LoVo (cell line): ENCODE measurements at places on chromosomes 7 and 10.

DNA sequence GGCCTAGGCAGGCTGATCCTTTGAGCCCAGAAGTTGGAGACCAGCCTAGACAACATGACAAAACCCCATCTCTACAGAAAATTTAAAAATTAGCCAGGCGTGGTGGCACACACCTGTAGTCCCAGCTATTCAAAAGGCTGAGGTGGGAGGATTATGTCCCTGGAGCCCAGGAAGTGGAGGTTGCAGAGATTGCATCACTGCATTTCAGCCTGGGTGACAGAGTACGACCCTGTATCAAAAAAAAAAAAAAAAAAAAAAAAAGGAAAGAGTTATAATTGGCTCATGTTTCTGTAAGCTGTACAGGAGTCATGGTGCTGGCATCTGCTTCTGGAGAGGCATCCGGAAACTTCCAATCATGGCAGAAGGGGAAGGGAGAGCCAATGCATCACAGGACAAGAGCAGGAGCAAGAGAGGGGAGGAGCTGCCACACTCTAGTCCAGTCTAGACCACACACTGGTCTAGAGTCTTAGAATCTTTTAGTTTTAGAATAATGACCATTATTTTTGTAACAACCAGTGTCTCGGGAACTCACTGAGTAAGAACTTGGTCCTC lies 16.8 kb downstream of the DOCK1 start:
- DNase-seq = no peak

- no peak for DNase-seq
Measured at GRCh38 chr7:23242321-23242720, 4.3 kb upstream of the GPNMB start.

DNA sequence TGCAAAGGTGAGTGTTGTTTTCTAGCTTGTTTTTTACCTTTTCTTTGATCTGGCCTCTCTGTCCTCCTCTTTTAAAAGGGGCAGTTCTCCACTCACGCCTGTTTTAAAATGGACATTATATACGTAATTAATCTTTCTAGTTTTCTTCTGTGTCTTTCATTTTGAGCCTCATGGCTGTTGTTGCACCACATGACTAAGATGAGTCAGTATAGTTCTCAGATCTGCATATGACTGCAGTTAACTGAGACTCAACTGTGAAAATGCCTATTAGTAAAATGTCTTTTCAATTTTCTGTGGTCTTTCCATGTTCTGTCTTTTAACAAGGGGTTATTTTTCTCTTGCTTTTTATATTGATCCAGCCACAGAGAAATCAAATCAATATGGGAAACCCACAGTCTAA lies 296.1 kb downstream of the CDK14 start:
- DNase-seq = no peak

DNA sequence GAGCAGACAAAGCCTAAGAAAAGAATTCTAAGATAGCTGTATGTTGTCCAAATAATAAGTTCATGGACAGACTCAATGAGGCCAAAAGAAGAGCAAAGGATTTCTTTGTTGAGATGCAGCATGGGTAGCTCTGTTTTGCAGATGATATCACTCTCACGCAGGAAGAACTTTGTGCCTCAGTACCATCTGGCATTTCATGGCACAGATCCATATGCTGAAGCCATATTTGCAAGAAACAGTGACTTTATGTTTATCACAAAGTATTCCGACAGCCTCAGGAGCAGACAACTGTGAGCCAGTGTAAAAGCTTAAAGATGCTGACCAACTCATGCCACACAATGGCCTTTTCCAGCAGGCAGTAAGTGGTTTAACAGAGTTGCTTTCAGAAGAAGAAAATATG lies 45.5 kb upstream of the RNF148 start:
- no peak for DNase-seq

- DNase-seq = no peak
Measured at GRCh38 chr10:12949248-12949647, 52.3 kb downstream of the CCDC3 start.

DNA sequence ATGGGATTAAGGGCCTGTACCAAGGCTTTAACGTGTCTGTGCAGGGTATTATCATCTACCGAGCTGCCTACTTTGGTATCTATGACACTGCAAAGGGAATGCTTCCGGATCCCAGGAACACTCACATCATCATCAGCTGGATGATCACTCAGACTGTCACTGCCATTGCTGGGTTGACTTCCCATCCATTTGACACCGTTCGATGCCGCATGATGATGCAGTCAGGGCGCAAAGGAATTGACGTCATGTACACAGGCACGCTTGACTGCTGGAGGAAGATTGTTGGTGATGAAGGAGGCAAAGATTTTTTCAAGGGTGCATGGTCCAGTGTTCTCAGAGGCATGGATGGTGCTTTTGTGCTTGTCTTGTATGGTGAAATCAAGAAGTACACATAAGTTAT lies 18.2 kb downstream of the LSM5 start:
- no peak for DNase-seq

GRCh38 chr10:71878327-71879034 lies 27.4 kb upstream of the PSAP start:
- no peak for DNase-seq

- DNase-seq = no peak
Measured at GRCh38 chr10:132324186-132324585, 7.8 kb upstream of the LRRC27 start.

- no peak for DNase-seq
Measured at GRCh38 chr7:24936121-24936824, 43.7 kb downstream of the OSBPL3 start.

- DNase-seq = no peak
Measured at GRCh38 chr10:128095027-128095752, 31.0 kb downstream of the MKI67 start.

GRCh38 chr10:71388171-71388570 lies 8.5 kb upstream of the CDH23 start:
- no peak for DNase-seq

DNA sequence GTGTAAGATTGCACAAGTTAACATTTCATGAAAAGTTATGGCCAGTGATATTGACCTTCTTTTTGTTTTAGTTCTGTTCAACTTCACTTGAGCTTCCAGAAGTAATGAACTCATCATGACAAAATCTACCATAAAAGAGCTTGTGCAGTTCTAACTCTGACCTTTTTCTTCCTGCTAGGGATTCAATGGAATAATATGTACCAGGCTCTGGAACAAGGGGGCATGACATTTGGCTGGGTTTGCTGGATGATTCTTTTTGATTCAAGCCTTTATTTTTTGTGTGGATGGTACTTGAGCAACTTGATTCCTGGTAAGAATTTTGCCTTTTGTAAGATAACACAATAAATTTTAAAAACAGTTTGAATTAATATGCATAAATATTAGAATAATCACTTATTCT lies 205.0 kb downstream of the ABCA13 start:
- no peak for DNase-seq
